ENCODE measurements at places on chromosomes 5 and 9.

- no peak for DNase-seq
Observed at GRCh38 chr5:120767178-120767820, 303.2 kb downstream of the PRR16 start.

- no peak for DNase-seq
Observed at GRCh38 chr9:76103531-76104315, 213.2 kb downstream of the PCSK5 start.

DNA sequence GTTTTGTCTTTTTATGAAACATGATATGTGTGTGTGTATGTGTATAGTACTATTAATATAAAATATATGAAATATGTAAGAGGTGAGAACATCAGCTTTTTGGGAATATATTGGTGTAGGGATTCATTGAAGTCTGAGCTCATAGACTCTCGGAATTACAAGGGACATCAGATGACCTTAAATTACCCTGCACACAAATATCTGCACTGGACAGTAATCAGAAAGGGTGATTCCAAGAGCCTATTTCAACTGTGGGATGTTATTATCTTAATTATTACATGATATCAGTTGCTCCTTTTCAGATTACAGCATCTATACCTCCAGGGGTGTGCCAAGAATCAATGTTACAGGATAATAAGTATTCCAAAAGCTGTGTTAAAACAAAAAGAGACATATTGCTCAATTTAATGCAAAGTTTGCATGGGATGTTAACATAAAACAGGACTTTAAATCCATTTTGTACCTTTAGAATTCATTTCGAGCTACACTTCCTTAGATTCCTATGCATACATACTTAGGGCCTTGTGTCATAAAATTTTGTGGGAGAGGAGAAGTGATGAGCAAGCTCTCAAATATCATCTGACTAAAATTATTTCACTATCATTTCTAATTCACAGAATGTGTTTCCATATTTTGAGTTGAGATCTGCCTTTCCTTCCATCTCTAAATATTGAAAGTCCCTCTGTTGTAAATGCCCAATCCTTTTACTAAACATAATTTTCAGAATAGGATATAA is 365.2 kb downstream of the BRINP1 start:
- DNase-seq = no peak

GRCh38 chr9:133534346-133535291 is at the start of gene ADAMTSL2:
TSS of gene ADAMTSL2 (plus strand) at chr9:133534704. CDS start at chr9:133536713, 2,009 bp downstream.
- DNase-seq = no peak

DNA sequence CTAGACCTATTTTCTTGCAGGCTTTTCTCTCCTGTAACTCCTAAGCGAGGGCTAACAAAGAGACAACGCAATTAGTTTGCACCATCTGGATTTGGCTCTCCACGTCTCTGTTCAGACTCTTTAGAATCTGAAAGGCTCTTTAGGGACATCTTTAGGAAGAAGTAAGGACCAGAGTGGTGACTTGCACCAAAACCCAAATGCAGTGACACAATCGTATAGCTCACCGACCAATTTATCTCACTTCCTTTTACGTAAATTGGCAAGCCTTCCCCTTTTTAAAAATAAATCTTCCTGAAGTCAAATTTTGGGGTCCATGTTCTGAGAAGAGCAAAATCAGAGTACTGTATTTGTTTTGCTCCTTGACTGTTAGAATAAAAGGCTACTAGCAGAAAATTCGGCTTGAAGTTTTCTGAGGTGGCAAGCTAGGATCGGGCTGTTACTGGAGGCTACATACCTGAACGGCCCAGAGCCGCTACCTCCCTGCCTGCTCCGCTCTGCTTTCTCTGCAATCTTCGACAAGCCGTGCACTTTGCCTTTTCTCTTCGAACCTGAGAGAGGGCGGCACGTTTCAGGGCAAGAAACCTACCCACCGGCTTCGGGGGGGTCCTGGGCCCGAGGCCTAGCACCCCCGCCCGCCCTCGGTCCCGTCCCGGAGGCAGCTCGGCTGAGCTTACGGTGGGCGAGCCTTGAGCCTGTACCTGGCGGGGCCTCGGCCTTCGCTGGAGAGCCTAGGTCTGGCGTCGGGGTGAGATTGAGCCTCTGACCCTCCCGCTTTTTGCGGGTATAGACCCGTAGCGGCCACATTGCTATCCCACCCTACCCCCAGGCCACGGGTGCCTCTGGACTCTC is 537 bp downstream of the MEIKIN start:
- DNase-seq = no peak

GRCh38 chr9:130447193-130447816 is 2.5 kb downstream of the ASS1 start:
- DNase-seq = no peak

DNA sequence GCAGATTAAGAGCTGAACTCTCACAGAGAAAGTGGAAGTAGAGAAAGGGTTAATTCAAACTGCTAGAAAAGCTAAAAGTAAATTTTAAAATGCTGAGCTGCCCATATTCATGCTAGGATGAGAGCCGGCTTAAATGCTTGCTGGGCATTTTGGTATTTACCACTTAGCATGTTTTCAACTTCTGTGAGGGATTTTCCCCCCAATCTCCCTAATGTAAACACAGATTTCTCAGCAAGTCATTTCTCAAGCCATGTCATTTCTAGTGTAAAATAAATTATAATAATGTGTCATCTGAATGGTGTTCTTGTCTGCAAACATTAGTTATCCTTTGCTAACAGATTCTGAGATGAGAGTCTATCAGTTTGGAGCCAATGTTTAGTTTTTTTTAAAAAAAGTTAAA is 22.3 kb downstream of the RPS23 start:
- DNase-seq = no peak

DNA sequence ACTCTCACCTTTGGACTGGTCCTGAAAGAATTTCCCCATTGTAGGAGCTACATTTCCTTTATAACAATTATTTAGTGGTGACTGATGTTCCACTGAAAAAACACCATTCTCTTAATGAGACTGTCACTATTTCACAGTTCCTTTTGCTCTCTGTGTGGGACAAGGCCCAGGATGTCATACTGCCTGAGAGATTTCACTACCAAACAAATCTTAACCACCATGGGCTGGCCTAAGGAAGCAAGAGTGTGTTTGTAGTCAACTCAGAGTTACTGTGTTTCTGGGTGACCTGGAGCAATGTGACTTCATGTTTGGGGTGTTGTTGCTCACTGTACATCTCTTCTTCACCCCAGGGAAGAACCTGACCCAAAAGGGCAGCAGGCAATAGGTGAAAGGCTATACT is 50.1 kb upstream of the ZNF608 start:
- no peak for DNase-seq
